ENCODE measurements at places on chromosomes 4 and X. TPM values are rescaled to one million over a fixed set of nuclear protein-coding genes. Genes with fewer than 3 reads are reported as not detected.

The CXorf49 gene
- 0.39 TPM for total RNA-seq

The TTC29 gene
- not detected for total RNA-seq

The RASSF6 gene
- 0.39 TPM for total RNA-seq

The P2RY8 gene
- not detected for total RNA-seq

The ACSL1 gene
- 245 TPM for total RNA-seq
